HCT116 (cell line): ENCODE measurements at places on chromosomes 5 and 9. TPM values are rescaled to one million over a fixed set of nuclear protein-coding genes. Genes with fewer than 3 reads are reported as not detected.

DNA sequence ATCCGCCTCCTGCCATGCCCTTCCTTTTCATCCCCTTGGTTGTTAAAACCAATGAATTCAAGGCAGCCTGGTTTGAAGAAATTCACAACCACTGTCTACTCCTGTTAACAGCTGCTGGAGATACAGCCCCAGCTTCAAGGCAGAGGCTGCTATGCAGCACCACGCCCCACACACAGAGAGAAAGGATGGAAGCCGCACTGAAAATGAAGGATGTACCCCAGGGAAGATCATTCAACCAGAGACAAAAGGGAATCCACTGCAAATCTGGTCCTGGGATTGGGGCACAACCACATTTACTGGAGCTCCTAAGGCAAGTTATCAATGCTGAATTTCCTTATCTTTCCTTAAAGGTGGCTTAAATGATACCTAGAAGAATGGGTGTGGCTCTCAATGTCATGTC, 58.7 kb downstream of the DPYSL3 start:
- no peak overlapping the region for H3K4me3 ChIP-seq
- H3K36me3 ChIP-seq, result no peaks in the 10 kb centered on the region
- no peaks in the 10 kb centered on the region; the same call in 1 of the 2 replicates for H3K4me1 ChIP-seq
- no peak for DNase-seq
- no peak overlapping the region for H3K27ac ChIP-seq

DNA sequence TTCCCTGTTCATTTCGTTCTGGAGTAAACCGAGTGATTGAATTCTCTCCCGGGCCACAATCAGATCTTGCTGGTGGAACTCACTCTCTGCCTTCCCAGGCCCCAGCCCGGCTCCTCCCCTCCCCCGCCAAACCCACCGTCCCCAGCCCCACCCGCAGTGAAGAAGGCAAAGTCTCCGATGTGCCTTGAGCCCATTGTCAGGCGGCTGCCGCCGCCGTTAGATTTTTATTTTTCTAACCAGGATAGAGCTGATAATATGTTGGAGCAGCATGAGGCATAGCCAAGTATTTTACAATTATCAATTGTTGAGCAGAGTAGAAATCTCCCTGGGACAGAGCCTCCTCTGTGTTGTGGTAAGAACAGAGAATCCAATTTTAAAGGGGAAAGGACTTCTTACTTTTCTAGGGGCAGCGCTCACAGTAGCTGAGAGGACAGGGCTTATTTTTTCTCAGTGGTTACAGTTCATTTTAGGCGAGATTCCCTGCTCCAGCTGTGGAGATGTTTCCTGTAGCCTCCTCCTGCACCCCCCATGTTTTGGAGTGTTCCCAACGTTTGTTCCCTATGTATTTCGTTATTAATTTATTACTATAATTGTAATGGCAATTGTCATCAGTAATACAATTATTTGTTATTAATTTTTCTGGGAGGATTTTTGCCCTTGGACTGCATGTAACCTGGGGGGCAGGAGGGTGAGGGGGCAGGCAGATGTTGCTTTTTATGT, 1.3 kb downstream of the PSAT1 start:
- H3K27me3 ChIP-seq, result no peaks in the 10 kb centered on the region
- peak overlapping the region; percentile 81 for H3K4me3 ChIP-seq
- peaks cover 15% of the 10 kb centered on the region for H3K36me3 ChIP-seq
- no peak for DNase-seq

- H3K4me1 ChIP-seq, result peaks cover 15% of the 10 kb centered on the region
- no peak for DNase-seq
- H3K4me3 ChIP-seq, result no peak overlapping the region
- H3K36me3 ChIP-seq, result peaks cover 25% of the 10 kb centered on the region; the same call in 1 of the 2 replicates
- no peaks in the 10 kb centered on the region for H3K27me3 ChIP-seq
Observed at GRCh38 chr5:135392256-135392655, 6.8 kb downstream of the MACROH2A1 start.

DNA sequence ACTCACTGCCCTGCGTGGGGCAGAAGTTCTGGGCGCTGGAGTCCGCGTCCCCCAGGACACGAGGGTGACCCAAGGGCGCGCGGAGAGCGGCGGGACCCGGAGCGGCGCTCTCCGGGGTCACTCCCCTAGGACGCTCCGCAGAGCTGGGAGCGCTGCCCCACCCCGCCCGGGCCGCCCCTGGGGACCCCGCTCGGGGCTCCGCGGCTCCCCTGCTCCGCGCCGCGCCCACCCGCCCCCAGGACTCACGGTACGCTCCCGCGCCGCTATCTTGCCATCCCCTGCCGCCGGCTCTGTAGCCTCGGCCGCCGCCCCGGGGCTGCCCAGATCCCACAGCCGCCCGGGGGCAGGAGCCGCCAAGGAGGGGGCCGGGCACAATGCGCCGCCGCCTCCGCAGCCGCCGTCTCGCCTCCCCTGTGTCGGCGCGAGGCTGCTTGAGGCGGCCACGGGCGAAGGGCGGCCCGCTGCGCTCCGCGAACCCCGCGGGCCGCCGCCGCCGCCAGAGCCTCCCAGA, 303 bp downstream of the LIFR start:
- peak overlapping the region; percentile 50; the same call in 1 of the 2 replicates for H3K27ac ChIP-seq
- peaks cover 16% of the 10 kb centered on the region for H3K4me1 ChIP-seq
- H3K36me3 ChIP-seq, result no peaks in the 10 kb centered on the region
- DNase-seq, result no peak
- H3K4me3 ChIP-seq, result peak overlapping the region; percentile 67

- H3K36me3 ChIP-seq, result 0 out of 2 replicates have a peak, but pooled peaks cover 3% of the 10 kb centered on the region
- H3K4me1 ChIP-seq, result peaks cover 18% of the 10 kb centered on the region
- peak; percentile 55 for DNase-seq
Observed at GRCh38 chr5:135024956-135025729, 8.9 kb downstream of the PITX1 start.

DNA sequence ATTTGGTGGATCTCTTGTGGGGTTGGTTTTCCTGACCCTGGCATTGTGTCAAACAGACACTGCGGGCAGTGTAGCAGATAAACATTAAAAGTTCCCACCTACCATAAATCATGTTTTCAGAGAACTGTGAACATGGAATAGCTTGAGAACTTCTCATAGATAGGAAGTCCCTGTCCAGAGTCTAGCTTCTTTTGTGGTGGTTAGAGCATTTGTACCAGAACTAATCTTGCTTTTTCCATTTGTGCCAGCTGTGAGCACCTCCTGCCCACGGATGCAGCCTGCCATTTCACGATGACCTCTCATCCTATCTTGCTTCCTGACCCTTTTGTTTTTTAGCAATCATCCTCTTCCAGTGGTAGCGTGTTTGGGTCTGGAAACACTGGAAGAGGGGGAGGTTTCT, 61.4 kb downstream of the FAM78A start:
- H3K4me3 ChIP-seq, result no peak overlapping the region
- H3K36me3 ChIP-seq, result peaks cover 13% of the 10 kb centered on the region
- H3K27me3 ChIP-seq, result no peaks in the 10 kb centered on the region
- no peak overlapping the region for H3K27ac ChIP-seq
- DNase-seq, result no peak

DNA sequence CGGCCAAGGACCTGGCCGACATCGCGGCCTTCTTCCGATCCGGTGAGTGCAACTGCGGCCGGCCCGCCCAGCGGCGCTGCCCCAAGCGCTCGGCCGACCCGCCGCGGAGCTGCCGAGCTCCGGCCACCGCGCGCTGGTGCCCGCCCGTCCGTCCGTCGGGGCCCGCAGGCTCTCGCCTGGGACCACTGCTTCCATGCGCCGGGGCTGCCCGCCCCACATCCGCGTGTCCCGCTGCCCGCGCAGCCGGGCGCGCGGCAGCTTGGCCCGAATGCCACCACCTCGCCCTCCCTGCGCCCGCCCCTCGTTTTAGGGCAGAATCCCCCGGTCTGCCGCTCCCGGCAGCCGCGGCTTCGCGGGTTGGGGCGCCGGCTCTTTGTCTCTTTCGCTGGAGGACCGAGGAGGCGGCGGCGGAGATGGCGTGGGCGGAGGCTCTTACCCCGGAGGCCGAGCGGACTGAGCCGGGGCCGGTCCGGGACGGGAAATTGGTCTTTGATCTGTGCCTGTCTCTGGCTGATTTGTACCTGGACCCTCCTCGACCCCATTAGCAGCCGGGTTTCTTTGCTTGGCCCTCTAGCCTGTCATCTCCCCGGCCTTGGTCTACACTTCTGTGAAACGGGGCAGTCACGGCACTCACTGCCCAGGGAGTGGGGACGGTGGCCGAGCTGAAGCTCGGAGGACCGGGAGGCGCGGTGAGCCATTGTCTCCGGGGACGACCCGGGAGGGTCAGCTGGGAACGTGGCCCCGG, 871 bp downstream of the TRIO start:
- H3K36me3 ChIP-seq, result no peaks in the 10 kb centered on the region
- H3K4me3 ChIP-seq, result peak overlapping the region; percentile 72
- DNase-seq, result no peak
- H3K4me1 ChIP-seq, result peaks cover 12% of the 10 kb centered on the region

- H3K4me1 ChIP-seq, result no peaks in the 10 kb centered on the region
- H3K27ac ChIP-seq, result no peak overlapping the region
- no peaks in the 10 kb centered on the region for H3K36me3 ChIP-seq
- DNase-seq, result no peak
Observed at GRCh38 chr5:134423376-134423775, 11.7 kb upstream of the CDKN2AIPNL start.

DNA sequence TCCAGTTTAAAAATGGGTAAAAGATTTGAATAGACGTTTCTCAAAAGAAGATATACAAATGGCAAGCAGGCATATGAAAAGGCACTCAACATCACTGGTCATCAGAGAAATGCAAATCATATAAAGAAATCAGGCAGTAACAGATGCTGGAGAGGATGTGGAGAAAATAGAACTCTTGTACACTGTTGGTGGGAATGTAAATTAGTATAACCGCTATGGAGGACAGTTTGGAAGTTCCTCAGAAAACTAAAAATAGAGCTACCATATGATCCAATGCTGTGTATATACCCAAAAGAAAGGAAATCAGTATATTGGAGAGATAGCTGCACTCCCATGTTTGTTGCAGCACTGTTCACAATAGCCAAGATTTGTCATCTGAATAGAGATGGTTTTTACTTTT, 42.7 kb downstream of the SLC12A2 start:
- H3K4me3 ChIP-seq, result no peak overlapping the region
- H3K4me1 ChIP-seq, result no peaks in the 10 kb centered on the region
- H3K27ac ChIP-seq, result no peak overlapping the region

DNA sequence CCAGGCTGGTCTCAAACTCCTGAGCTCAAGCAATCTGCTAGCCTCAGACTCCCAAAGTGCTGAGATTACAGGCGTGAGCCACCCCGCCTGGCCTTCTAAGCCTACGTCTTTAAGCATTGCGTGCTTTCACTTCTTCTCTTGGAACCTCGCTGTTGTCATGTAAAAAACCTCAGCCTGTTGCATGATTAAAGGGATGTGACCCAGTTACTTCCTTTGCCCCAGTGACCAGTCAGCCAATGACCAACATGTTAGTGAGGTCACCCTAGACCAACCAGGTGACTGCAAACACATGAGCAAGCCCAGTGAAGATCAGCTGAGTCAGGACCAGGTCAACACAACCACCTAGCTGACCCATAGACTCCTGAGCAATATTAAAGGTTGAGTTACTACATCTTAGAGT, 10.5 kb downstream of the KIF4B start:
- no peak for DNase-seq
- H3K4me1 ChIP-seq, result no peaks in the 10 kb centered on the region
- no peaks in the 10 kb centered on the region for H3K36me3 ChIP-seq
- H3K4me3 ChIP-seq, result no peak overlapping the region

DNA sequence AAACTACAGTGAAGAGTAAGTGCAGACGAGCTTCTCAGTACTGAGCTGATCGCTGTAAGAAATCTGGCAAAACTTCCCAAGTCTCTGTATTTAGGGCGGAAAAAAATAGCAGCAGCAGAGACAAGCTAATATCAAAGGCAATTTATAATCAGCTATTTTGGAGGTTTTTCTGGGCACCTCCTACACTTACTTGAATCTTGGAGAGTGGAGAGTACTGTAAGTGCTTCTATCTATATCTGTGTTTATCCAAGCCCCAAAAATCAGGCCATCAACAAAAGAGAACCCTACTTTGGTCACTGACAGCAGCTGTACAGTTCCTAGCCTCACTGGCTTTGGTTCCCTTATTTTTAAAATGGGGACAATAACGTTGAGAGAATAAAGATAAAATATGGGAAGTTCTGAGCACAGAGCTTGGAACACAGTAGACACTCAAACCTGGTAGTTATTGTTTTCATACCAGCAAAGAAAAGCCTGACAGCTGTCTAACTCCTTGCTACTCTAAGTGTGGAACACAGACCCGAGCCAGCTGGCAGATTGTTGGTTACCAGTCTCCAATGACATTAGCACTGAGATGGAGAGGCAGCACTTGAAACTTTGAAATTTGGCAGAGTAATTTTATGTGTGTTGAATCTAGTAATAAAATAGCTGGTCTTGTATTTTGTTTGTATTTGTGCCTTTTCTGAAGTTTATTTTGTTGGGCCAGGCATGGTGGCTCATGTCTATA, 96.0 kb upstream of the SLC28A3 start:
- H3K27ac ChIP-seq, result no peak overlapping the region
- no peaks in the 10 kb centered on the region for H3K36me3 ChIP-seq
- DNase-seq, result no peak
- H3K4me3 ChIP-seq, result no peak overlapping the region

NFIB gene
- total RNA-seq, result 6.6 TPM

TBC1D9B gene
- 127 TPM for total RNA-seq

ADCY2 gene
- 0.15 TPM for total RNA-seq

ADAMTS16 gene
- 2.4 TPM for total RNA-seq

TAF11L10 gene
- not detected for total RNA-seq

DPH7 gene
- 54.4 TPM for total RNA-seq

OBP2B gene
- not detected for total RNA-seq
